ENCODE measurements at places on chromosomes 1 and 21.

DNA sequence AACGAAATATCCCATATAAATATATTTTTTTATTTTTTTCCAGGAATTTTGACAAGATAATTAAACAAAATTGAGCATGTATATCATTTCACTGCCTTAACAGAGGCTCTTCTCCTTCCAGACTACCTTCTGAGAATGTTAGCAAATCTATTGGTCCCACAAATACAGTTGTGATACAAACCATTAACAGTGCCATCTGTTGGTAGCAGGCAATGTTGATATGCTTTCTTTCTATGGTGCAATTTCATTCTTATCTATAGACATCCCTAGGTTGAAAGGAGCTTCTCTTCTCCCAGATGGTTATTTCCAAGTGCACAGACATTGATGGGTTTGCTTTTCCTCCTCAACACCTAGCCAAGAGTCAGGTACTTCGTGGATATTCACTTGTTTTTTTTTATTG, 303.6 kb downstream of the USH2A start:
- H3K27me3 ChIP-seq = no peaks in the 10 kb centered on the region
- DNase-seq = peak; percentile 1
- no peak overlapping the region for H3K27ac ChIP-seq

- no peaks in the 10 kb centered on the region for H3K4me1 ChIP-seq
- DNase-seq = peak; percentile 43
- H3K4me3 ChIP-seq = no peak overlapping the region
- no peaks in the 10 kb centered on the region for H3K36me3 ChIP-seq
- no peaks in the 10 kb centered on the region for H3K27me3 ChIP-seq
- no peak overlapping the region for H3K27ac ChIP-seq
These were observed 79.3 kb downstream of the HMCN1 start for GRCh38 chr1:185813401-185813979.

DNA sequence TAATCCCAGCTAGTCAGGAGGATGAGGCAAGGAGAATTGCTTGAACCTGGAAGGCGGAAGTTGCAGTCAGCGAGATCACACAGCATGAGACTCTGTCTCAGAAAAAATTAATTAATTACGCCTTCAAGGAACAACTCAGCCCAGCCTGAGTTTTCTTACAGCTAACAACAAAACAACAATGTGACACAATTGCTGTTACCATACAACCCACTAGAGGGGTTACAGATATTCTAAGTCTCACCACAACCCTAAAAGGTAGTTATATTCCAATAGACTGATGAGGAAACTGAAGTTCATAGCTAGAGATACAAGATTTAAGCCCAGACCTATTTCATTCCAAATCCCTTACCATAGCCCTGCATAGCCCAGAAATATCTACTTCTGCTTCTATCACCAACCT, 2.9 kb upstream of the LRRC8C start:
- H3K27ac ChIP-seq = no peak overlapping the region
- H3K4me1 ChIP-seq = peaks cover 5% of the 10 kb centered on the region
- no peak overlapping the region for H3K4me3 ChIP-seq
- DNase-seq = no peak

- H3K27ac ChIP-seq = peak overlapping the region; percentile 99
- no peaks in the 10 kb centered on the region for H3K27me3 ChIP-seq
- no peak overlapping the region for H3K4me3 ChIP-seq
- H3K4me1 ChIP-seq = peaks cover 77% of the 10 kb centered on the region
- H3K36me3 ChIP-seq = peaks cover 7% of the 10 kb centered on the region
These were observed 14.0 kb downstream of the NES start for GRCh38 chr1:156663178-156663577.

GRCh38 chr1:11961230-11961629, 19.0 kb upstream of the MFN2 start:
- no peaks in the 10 kb centered on the region for H3K4me1 ChIP-seq
- no peak overlapping the region for H3K4me3 ChIP-seq
- H3K36me3 ChIP-seq = peaks cover 46% of the 10 kb centered on the region
- no peak for DNase-seq

GRCh38 chr1:68233202-68233601, 879 bp upstream of the WLS start:
- H3K4me1 ChIP-seq = peaks cover 11% of the 10 kb centered on the region
- DNase-seq = no peak
- H3K27me3 ChIP-seq = no peaks in the 10 kb centered on the region

- H3K4me3 ChIP-seq = no peak overlapping the region
- no peak overlapping the region for H3K27ac ChIP-seq
- H3K4me1 ChIP-seq = no peaks in the 10 kb centered on the region
- H3K36me3 ChIP-seq = no peaks in the 10 kb centered on the region
These were observed 643.0 kb upstream of the ADGRL2 start for GRCh38 chr1:81157686-81158085.

GRCh38 chr1:228150120-228150460, 360 bp downstream of the GJC2 start:
- no peak overlapping the region for H3K27ac ChIP-seq
- H3K4me3 ChIP-seq = no peak overlapping the region
- DNase-seq = no peak
- no peaks in the 10 kb centered on the region for H3K27me3 ChIP-seq
- no peaks in the 10 kb centered on the region for H3K36me3 ChIP-seq

DNA sequence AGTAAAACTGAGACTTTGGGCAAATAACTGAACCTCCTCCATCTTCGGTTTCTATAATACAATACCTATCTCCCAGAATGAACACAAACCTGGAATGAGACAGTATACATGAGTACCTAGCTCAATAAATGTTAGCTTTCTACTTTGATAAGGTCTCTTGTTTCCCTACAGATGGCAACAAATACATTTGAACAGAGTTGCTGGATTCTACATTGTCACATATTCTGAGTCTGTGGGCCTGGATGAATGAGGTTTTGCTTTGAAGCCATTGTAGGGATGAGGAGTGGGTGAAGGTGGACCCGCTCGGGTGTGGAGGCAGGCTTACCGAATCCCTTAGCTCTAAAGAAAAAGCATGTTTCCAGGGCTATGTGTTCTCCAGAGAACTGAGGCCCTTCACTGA, 13.9 kb upstream of the FYB2 start:
- H3K4me1 ChIP-seq = no peaks in the 10 kb centered on the region
- H3K4me3 ChIP-seq = no peak overlapping the region
- H3K27ac ChIP-seq = no peak overlapping the region
- no peaks in the 10 kb centered on the region for H3K36me3 ChIP-seq
- H3K27me3 ChIP-seq = peaks cover 17% of the 10 kb centered on the region

DNA sequence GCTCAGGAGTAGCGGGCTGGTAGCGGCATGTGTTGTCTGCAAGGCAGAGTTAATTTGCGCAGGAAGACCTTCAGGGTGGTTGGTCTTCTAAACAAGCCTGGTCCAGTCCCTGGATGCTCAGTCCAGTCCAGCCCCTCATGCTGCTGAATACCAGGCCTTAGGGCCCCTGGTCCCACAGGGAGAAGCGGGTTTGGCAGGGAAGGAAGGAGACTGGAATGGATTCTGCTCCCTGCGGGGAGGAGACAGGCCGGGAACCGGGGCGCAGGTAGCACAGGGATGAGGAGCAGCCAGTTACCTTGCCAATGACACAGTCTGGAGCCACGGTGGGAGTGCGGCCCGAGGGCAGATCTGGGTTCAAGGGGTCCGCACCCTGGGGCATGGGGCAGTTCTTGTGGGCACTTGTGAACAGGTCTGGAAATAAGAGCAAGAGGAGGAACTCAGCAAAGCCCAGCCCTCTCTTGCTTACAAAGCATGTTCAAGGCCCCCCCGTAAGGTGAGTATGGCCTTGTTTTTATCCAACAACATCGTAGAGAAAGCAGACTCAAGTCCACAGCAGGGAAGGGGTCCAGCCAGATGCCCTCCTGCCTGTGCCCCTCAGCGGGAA, 10.1 kb downstream of the FAM131C start:
- no peaks in the 10 kb centered on the region for H3K27me3 ChIP-seq
- H3K36me3 ChIP-seq = no peaks in the 10 kb centered on the region
- H3K27ac ChIP-seq = no peak overlapping the region
- DNase-seq = no peak
- no peak overlapping the region for H3K4me3 ChIP-seq
- H3K4me1 ChIP-seq = peaks cover 9% of the 10 kb centered on the region
